Stimulated activated CD8-positive, alpha-beta memory T cell treated with anti-CD3 and anti-CD28 coated beads, Interleukin-15, amount 100 ng/mL, for 4 hours (primary cell): ENCODE measurements at places on chromosomes 5 and 9.

DNA sequence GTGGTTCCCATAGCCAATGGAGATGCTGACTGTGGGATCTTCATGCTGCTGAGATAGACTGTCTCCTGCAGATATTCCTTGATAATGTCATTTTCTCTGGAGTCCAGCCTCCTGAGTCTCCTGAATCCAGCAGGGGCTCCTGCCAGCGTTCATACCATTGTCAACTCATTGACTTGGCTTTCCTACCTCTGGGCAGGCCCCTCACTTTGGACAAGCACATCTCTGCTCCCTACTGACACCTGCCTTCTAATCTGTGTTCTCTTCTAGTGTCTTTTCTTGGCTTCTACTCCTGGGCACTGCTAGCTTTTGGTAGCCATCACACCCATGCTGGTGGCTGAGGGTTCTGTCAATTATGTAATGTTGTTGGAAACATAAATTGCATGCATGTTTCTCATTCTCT lies 138.0 kb downstream of the ADCY2 start:
- no peak for DNase-seq

DNA sequence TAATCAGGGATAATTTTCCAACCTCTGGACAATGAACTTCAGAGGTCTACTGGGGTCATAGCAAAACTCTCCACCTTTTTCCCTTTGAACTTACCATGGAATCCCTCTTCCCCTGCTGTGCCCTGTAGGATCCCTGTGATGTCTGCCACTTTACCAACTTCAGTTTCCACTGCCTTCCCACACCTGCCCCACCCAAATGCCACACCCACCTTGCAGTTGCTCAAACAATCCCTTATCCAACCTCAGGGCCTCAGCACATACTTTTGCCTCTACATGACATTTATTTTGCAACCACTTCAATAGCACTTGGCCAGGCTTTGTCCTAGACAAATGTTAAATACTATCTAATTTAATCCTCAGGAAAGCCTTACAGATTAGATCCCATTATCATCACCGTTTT lies 463.7 kb upstream of the WWC1 start:
- DNase-seq = no peak

GRCh38 chr5:178142642-178143041 lies 11.0 kb downstream of the NHP2 start:
- DNase-seq = no peak

GRCh38 chr9:134879664-134880483 lies 736 bp upstream of the FCN2 start:
- DNase-seq = no peak

DNA sequence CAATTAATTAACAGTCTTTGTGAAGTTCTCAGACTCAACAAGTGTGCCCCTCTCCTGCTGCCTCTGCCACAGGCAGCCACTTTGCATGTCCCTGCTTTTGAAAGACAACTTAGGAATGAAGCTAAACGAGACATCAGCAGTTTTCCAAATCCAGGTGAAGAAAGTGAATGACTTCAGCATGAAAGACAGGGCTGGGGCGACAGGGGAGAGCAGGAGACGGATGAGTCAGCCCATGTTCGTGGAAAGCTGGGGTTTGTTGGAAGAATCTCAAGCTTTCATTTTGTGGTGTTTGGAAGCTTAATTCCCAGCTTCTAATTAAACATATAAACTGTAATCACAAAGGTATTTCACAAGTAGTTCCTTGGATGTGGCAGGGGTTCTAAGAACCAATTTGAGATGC lies 207.8 kb upstream of the MAP3K1 start:
- DNase-seq = no peak
